ENCODE measurements at places on chromosomes 16 and 17.

GRCh38 chr17:21278450-21279197, 5.9 kb upstream of the MAP2K3 start:
- peak; percentile 71 for DNase-seq

DNA sequence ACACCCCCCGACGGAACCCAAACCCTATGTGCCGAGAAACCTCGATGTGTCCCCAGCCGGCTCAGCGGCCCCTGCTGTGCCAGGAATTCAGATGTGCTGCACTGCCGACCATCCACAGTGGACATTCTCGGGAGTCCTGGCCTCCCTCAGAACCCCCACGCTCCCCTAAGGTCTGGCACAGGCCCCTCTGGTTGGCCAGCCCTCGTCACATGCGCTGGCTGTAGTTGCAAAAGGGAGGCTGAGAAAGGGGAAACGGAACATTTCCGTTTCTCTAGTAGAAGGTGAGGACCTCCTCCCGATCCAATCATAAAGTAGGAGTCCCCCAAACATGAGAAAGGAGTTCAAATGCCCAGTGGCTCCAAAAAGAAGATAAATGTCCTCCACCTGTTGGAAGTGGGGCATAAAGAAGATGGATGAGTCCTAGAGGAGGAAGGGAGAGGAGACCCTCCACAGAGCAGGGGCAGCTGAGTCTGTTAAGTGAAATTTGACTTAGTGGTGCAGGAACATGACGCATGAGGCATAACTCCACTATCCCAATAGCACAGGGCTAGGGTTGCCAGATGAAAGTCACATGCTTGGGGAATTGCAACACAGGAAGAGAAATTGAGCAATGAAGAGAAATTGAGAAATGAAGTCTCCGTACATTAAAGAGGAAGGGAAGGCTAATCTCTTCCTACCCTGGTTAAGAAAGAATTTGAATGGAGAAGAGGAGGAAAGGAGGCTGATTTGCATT, 49.3 kb upstream of the WSB1 start:
- no peak for DNase-seq

DNA sequence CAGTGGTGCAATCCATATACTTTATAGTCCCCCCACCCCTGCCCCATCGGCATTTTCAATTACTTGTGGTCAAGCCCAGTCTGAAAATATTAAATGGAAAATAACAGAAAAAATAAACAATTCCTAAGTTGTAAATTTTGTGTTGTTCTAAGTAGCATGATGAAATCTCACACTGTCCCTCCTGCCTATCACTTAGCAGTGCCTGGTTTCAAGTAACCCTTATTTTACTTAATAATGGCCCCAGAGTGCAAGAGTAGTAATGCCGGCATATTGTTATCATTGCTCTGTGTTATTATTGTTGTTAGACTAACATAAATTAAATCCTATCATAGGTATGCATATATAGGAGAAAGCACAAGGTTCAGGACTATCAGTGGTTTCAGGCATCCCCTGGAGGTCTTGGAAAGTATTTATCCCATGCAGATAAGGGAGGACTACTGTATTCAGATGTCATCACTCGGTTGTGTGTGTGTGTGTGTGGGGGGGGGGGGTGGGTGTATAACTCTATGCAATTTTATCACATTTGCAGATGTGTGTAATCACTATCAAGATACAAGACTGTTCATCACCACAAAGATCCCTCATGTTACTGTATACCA, 9.3 kb downstream of the UBE2G1 start:
- no peak for DNase-seq

- DNase-seq = no peak
Observed at GRCh38 chr16:28264656-28265055, 27.7 kb upstream of the SBK1 start.

DNA sequence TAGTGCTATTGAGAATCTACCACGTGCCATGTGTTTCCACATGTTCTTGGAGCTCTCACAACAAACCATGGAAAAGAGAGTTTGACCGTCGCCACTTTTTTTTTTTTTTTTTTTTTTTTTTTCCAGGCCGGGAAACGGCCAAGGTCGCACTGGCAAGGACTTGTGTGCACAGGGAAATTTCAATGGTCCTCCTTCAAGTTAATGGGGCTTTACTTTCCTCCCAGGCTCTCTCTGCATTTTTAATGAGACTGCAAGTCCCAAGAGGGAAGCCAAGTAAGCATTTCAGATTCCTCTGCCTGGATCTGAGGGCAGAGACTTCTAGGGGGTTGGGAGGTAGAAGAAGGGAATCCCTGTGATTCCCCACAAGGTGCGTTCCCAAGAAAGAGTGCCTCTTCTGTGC, 94.7 kb upstream of the MPHOSPH6 start:
- no peak for DNase-seq

DNA sequence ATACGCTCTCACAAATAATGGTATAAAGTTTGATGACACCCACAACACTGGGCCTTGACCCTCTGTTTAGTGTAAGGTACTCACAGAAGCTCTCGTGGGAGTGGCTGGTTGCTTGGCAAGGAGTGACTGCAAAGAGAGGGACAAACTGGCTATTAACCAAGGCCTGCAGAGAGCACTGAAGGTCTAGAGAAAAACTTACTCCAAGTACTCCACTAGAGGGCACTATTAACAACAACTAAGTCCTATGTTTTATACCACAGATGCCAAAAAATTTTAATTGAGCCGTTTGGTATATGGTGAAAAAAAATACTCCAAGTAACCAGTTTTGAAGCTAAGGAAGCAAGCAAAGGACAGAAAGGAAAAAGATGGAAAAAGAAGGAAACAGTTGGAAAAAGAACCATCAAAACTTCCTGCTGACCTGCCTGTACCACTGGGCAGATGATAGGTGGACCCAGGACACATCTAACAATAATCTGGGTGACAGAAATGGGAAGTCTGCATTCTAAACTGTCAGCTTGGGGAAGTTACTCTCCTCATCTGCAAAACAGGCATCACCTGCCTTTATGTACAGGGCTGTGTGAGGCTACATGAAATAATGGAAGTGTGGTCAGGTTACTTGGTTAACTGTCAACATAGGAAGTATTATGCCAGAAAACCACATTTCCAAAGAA, 23.2 kb downstream of the DYNC1LI2 start:
- DNase-seq = peak; percentile 56

- peak; percentile 68 for DNase-seq
Observed at GRCh38 chr17:49210158-49211029, at the start of the genes ABI3 and GNGT2. Gene ABI3, plus strand, starts transcription at chr17:49210707. Its CDS starts 18 bp downstream, at chr17:49210725. Gene GNGT2, minus strand, starts transcription at chr17:49210574. Its CDS starts 3,152 bp downstream, at chr17:49207422.

- no peak for DNase-seq
Observed at GRCh38 chr16:62717026-62717425, 680.8 kb upstream of the CDH8 start.

DNA sequence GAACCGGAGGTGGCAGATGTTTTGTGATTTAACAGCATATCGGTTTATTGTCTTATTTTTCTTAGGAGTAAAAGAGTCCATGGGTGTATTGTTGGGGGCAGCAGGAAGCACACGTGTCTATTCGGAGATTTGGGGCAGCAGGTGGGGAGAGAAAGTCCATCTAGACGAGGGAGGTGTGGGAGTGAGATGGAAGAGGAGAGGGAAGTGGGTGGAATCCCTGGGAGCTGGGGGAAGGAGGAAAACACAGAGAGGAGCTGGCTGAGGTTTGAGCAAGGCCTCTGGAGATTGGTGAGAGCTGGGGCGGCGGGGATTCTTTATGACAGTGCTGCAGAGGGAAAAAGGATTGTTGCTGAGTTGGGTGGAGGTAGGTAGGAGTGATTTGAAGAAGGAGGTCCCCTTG, 72.1 kb downstream of the PRKCB start:
- no peak for DNase-seq

- peak; percentile 32 for DNase-seq
Observed at GRCh38 chr16:84194470-84195200, 3.7 kb downstream of the ADAD2 start.

DNA sequence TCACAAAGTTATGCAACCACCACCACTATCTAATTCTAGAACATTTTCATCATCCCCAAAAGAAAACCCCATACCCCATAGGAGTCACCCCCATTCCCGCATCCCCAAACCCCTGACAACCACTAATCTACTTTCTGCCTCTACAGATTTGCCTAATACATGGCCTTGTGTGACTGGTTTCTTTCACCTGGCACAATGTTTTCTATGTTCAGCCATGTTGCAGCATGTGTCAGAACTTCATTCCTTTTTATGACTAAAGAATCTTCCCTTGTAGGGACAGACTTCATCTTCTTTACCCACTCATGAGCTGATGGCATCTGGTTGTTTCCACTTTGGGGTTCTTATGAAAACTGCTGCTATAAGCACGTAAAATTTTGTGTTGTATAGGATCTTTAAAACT, 34.6 kb downstream of the CYTH1 start:
- DNase-seq = no peak

GRCh38 chr16:10708969-10709368, 14.2 kb upstream of the TEKT5 start:
- DNase-seq = no peak

- DNase-seq = no peak
Observed at GRCh38 chr17:66351033-66351432, 48.6 kb downstream of the PRKCA start.

- no peak for DNase-seq
Observed at GRCh38 chr16:49439050-49439449, 65.4 kb downstream of the C16orf78 start.

DNA sequence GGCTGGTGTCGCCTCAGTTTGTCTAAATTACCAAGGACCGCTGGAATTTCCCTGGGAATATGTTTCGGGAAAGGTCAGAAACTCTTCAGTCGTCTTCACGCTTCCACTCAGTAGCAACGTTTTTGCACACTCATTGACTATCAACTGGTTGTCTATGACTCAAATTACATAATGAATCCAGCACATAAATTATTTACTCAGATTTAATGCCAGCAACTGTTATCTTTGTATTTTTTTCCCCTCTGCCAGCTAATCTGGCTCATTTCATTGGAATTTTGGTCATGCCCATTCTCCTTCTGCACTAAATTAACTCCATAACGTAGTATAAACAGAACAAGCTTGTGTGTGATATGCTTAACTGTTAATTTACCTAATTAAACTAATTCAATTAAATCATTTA, 372.7 kb upstream of the ZFHX3 start:
- no peak for DNase-seq

DNA sequence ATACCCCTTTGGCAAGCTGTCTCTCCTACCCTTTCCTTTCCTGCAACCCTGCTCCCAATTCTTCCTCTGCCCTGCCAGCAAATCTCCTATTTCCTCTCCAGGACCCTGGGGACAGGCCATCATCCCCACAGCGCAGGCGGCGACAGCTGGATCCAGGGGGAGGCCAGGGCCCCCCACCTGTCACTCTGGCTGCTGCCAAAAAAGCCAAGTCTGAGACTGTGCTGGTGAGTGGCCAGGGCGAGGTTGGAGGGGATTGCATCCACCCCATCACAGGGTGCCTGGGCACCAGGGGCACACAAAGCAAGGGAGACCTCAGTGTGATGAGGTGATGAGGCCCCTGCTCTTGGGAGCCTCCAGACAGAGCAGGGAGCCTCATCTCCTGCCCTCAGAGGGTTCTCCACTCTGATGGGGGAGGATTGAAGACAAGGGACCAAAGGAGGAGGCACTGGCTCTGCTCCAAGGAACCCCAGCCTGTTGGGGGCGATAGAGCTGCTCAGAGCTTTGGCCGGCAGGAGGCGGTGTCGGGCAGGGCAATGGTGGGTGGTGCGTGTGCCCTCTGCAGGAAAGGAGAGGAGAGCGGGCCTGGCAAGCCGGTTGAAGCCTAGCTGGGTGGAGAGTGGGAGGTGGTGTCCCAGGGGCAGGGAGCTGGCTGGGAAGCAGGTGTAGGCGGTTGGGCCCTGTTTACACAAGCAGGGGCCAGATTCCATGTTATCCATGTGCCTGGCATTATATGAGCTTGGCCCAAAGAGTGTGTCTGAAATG, 15.6 kb upstream of the PDK2 start:
- no peak for DNase-seq

DNA sequence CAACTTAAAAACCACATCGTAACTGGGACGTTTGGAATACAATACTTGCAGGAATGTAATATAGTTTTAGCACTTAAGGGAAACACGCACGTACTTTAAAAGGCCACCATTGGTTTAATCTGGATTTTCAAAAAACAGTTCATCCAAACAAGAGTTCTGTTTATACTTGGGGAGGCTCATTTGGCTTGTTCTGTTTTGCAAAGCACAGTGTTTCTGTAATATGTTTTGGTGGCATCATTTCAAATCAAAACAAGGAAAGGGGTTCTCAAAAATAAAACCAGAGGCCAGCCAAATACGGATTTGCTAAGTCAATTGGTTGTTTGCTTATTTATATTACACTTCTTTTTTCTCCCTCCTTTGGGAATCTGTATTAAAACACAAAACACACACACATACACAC, 656.1 kb upstream of the SOX9 start:
- no peak for DNase-seq

DNA sequence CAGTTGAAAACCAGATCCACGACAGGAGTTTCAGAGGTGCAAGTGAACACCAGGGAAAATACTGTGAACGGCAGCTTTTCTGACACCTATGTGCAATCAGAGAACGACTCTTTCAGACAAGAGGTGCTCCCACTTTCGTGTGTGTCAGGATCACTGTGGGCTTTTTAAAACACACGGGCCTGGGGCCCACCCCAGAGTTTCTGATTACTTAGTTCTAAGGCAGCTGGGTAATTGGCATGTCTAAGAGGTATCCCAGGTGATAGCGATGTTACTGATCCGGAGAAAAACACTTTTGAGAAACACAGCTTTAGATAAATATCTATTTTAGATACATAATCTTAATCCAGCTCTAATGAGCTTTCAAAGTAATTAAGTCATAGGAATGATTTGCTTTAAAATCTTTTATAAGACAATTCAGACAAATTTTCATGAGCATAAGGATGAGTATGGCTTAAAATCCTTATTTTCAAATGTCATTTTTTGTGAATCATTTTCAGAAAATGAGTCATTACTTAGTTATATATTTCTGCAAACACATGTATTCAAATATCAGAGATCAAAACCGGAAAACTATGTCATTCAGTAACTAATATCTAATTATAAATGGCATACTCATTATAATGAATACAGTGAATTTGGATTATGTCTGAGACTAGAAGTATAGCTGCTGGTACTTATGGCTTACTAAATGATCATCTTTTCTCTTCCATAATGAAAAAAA, 217.9 kb upstream of the PSMD7 start:
- no peak for DNase-seq

GRCh38 chr17:65755799-65756198, 194.4 kb upstream of the AXIN2 start:
- DNase-seq = no peak

DNA sequence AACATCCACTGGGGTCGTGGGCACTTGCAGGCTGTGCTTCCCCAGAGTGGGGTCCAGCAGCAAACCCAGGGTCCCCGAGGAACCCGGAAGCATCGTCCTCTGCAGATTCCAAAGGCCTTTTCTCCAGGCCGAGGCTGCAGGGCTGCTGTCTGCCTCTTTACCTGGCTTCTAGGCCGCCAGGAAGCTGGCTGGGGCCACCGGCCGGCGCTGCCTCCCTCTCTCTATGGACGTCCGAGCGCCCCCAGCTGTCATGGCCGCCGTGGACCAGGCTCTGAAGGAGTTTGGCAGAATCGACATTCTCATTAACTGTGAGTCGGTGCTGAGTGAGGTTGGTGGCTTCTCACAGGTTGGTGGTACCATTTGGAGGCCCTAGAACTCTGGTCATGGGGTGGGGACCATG, 5.6 kb downstream of the DECR2 start:
- no peak for DNase-seq

- DNase-seq = no peak
Observed at GRCh38 chr17:4449736-4450135, 16.0 kb downstream of the SPNS3 start.

- DNase-seq = no peak
Observed at GRCh38 chr16:87581857-87582215, 20.5 kb upstream of the JPH3 start.

Data from stimulated activated naive CD4-positive, alpha-beta T cell (primary cell).